Prostate gland (tissue), 2 donors: ENCODE measurements at places on chromosomes 5 and 9. TPM values are rescaled to one million over a fixed set of nuclear protein-coding genes. Genes with fewer than 3 reads are reported as not detected.

GRCh38 chr5:171953860-171954701 lies 52.4 kb downstream of the FBXW11 start:
- H3K36me3 ChIP-seq, result no peaks in the 10 kb centered on the region
- H3K4me1 ChIP-seq, result peaks cover 10% of the 10 kb centered on the region
- no peak overlapping the region for H3K4me3 ChIP-seq
- DNase-seq, result no peak
- H3K27me3 ChIP-seq, result no peaks in the 10 kb centered on the region
- no peak overlapping the region for H3K27ac ChIP-seq

GRCh38 chr5:132065351-132065937 lies 5.0 kb downstream of the IL3 start:
- no peaks in the 10 kb centered on the region for H3K27me3 ChIP-seq
- no peak overlapping the region for H3K27ac ChIP-seq
- H3K4me1 ChIP-seq, result no peaks in the 10 kb centered on the region

The COL23A1 gene
- 2.7 TPM for total RNA-seq

The SPAAR gene
- total RNA-seq, result 0.64 TPM
